Fibroblast of gingiva (primary cell): ENCODE measurements at places on chromosomes 13 and 19.

GRCh38 chr19:51927859-51928258 is 587 bp downstream of the ZNF613 start:
- DNase-seq, result no peak

DNA sequence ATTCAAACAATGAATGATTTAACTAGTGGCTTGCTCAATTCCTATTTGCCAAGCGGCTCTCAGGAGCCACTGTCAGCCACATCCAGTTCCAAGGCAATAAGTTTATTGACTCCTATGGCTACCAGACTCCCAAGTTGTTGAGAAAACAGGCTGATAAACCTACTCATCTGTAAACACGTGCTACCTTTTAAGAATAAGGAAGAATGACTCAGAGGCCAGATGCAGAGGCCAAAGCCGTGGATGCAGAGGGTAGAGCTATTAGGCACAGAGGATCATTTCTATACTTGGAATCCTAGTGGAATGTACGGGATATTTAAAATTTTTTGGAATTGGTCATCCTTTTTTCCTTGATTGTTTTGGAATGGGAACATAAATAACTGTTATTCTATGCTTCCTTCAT is 1921.1 kb downstream of the OLFM4 start:
- DNase-seq, result no peak

DNA sequence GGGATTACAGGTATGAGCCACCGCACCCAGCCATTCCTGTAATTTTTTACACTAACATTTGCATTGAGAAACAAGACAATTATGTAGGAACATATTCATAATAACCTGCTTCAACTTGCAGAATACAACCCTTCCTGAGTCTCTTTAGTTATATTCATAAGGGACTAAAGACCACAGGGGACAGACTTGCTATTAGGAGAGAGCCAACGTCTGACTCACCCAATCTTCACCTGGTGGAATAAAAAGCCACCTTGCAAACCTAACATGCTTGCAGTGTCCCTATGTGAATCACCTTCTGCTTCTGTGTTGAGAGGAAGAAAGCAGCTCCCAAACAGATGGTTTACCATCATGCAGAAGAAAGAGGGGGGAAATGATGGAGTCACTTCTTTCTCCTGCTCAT is 456.1 kb downstream of the PCDH9 start:
- no peak for DNase-seq

GRCh38 chr19:33199441-33200265 is 5.5 kb downstream of the LRP3 start:
- DNase-seq, result no peak

- no peak for DNase-seq
These were observed 68.5 kb downstream of the TEX29 start for GRCh38 chr13:111388851-111389500.

GRCh38 chr13:99873832-99874430 is 97.6 kb downstream of the ZIC5 start:
- DNase-seq, result no peak

DNA sequence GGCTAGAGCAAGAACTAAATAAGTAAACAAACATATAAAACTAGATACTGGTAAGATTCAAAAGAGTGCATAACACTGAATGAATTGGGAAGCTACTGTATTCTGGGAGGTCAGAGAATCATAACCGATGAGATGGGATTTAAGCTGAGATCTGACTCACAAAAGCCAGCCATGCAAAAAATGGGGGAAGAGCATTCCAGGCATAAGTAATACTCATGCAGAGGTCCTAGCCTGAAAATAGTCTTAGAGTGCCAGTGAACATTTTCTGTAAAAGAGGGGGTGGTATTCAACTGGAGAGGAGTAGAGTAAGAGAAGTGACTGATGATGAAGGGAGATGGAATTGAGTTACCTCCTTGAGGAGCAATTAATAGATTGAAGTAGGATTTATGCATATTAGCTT is 872.0 kb upstream of the GPC6 start:
- DNase-seq, result no peak
